RWPE1 (cell line): ENCODE measurements at places on chromosomes 3 and 15.

GRCh38 chr3:146160964-146161662, at the start of gene PLOD2:
PLOD2 (minus strand) TSS chr3:146161184; CDS start chr3:146160989, 195 bp downstream.
- peak; percentile 74 for DNase-seq

DNA sequence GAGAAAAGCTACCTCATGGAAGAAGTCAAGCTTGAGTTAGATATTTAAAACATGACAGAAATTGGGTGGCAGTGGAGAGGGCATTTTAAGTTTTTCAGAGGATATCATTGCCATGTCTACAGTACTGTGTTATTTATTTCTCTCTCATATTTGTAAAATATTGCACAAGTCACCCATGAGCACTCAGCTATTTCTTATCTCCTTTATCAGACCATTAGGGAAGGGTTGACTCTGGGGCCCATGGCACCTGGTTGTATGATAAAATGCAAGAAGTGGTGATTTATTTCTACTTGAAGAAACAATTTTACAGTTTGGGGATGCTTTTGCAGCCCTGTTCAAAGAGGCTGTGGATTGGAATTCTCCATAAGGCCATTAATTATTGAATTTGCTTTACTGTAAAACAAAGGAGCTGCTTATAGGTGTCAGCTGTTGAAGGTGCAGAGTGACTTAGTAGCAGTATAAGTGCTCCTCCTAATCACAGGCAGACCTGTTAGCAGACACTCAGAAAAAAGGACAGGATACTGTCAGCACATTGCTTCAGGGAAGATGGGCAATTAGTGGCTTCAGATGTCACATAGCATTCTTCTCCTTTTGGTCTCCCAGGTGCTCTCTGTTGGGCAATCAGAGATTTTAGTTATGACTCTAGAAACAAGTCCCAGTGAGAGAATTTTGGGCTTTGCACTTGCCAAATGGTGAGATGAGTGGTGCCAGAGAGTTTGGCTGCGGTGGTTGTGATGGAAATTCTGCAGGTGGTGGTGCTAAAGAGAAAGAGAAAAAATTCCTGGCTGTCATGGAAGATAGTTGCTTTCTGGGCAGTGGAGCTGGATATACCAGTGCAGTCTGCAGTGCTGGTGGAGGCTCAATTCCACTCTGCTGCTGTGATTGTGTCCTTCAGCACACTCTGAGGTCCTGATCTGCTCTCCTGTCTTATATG, 129.7 kb upstream of the ROPN1 start:
- no peak for DNase-seq

GRCh38 chr3:36698314-36698713, 66.0 kb downstream of the DCLK3 start:
- no peak for DNase-seq

GRCh38 chr3:94106268-94106667, 43.4 kb downstream of the NSUN3 start:
- no peak for DNase-seq

- DNase-seq, result no peak
These were observed 50.8 kb upstream of the PIAS1 start for GRCh38 chr15:68003297-68003696.

DNA sequence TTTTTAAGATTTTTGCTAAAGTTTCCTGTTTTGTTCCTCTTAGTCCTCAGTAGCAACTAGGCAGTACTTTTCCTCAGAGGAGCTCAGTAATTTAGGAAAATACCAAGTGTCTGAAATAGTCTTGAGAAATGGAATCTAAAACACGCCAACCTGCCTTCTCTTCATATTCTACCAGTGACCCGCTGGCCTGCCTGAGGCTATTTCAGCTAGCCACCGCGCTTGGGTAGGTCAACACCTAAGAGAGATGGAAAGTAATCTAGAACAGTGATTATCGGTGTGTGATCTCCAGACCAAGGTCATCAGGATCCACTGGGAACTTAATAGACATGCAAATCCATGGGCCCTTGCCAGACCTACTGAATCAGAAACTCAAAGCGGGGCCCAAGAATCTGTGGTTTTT, 7.5 kb downstream of the LCTL start:
- no peak for DNase-seq

DNA sequence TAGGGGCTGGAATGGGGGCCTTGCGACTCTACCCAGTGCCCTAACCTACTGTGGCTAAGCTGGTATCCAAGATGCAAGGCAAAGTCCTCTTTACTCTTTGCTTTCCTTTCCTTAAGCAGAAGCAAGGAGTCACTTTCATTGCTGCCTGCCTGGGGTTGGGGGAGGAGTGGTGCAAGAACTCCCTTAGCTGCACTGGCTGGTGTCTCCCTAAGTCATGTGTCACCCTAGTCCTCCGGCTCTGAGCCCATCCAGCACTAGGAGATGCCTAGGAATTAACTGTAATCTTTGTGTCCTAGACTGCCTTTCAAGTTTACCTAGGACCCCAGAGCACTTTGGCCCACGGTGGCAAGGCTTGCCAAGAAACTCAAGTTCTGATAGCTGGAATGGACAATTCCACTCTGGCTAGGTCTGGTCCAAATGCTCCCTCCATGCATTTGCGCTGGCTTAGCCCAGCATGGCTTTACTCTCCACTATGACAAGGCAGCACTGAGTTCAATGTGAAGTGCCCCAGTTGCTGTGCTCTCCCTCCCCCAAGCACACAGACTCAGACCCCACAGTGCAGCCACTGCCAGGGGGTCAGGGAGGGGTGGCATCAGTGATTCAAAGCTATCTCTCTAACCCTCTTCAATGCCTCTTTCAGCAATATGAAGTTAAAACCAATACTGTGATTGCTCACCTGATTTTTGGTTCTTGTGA, 58.7 kb downstream of the ESYT3 start:
- DNase-seq, result no peak

- DNase-seq, result no peak
These were observed 165.2 kb upstream of the HES1 start for GRCh38 chr3:193970773-193971206.

- DNase-seq, result no peak
These were observed 3.2 kb upstream of the FEM1B start for GRCh38 chr15:68274201-68274848.

DNA sequence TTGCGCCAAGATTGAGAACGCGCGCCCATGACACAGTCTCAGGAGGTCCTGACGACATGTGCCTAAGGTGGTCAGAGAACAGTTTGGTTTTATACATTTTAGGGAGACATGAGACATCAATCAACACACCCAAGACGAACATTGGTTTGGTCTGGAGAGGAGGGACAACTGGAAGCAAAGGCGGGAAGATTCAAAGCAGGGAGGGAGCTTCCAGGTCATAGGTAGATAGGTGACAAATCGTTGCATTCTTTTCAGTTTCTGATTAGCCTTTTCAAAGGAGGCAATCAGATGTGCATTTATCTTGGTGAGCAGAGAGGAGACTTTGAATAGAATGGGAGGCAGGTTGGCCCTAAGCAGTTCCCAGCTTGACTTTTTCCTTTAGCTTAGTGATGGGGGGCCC, 828.4 kb upstream of the DPPA4 start:
- no peak for DNase-seq
